Activated T-cell treated with anti-CD3 and anti-CD28 coated beads, Interleukin-2, amount 50 U/mL, for 1 hour (primary cell): ENCODE measurements at places on chromosomes 5 and 9.

DNA sequence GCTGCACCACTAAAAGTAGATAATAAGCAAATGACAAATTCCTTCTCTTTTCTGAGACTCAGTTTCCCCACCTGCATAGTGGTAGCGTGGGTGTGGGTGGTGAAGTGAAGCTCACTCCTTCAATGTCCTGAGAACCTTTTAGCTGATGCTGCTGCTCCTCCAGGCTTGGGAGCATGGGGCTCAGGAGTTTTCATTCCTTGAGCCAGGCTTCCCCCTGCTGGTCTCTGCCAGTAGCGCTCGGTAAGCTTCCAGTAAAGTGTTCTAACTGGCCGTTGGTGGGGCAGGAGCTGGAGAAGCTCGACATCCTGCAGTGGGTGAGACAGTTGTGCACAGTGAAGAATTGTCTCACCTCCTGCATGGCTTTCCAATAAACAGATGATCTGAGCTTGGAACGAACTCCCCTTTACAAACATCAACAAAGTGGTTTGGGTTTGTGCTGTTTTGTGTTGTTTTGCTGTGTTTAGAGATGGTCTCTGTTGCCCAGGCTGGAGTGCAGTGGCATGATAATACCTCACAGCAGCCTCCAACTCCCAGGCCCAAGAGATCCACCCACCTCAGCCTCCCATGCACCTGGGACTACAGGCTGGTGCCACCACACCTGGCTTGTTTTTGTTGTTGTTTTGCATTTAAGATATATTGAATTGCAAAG is 34.6 kb downstream of the SPARC start:
- DNase-seq: peak; percentile 52

DNA sequence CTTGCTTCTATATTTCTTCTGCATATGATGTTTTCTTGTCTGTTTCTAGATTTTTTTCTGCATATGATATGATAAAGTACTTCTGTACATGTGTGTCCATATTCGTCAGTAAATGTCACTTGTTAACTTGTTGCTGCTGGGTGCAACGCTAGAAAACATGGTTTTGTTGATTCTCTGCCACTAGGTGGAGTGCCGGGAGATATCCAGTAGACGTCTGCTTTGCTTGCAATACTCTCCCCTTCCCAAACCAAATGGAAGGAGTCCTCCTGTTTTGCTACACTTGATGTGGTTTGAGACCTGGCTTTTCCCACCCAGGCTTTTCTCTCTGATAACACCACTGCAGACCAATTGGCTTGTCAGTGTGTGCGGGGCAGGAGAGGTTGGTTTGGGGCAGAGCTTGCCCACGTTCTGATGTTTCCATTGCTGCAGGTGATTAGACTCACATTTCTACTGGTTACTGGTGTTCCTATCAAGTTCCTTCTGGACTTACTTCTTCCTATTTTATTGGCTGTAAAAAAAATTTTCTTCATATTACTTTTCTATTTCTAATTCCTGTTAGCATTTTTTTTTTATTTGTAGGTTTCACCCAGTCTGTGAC is 900.0 kb upstream of the CDH10 start:
- DNase-seq: no peak

GRCh38 chr5:147361441-147362175 is 126.8 kb downstream of the STK32A start:
- DNase-seq: no peak

- no peak for DNase-seq
These were observed 280.4 kb downstream of the MEF2C start for GRCh38 chr5:88602584-88602983.

DNA sequence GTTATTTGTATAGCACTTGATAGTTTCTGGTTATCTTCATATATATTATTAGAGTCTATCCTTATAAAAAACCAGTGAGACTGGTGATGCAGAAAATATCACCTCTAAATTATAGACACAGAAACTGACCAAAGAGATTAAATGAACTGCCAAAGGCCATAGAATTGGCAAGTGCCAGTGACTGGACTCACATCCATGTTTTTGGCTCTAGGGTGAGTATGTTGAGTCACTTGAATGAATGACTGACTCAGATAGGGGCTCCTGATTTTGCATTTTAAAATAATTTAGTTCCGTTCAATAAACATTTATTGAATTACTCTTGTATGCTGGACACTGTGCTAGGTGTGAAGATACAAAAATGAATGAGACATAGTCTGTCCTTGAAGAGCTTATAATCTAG is 70.7 kb downstream of the NR2F1 start:
- DNase-seq: no peak

DNA sequence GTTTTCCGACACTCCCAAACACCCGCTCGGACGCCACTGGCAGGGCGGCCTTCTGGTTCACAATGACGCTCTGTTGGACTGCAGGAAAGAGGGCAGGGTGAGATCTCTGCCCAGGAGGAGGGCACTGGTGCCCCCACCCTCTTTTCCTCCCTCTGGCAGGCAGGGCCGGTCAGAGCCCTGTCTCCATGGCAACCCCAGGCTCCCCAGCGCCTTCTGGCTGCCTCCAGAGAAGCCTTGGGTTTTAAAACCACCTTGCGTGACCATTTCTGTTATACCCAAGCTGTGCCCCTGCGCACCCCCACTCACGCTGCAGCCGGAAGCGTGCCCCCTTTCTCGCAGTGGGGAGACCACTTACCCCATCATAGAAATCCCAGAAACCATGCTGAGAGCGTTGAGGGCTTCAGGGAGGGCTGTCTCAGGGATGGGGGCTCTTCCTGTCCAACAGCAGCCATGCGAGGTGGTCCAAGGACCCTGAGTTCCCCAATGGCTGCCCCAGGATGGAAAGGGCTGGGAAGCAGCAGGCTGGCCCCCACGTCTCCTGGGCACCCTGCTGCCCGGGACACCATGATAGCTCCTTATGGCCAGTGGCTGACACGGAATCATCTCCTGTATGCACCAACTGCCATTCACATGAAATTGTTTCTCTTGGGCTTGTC is 7.3 kb downstream of the C9orf50 start:
- DNase-seq: no peak

- DNase-seq: no peak
These were observed 120.6 kb downstream of the HMHB1 start for GRCh38 chr5:143932584-143932983.

DNA sequence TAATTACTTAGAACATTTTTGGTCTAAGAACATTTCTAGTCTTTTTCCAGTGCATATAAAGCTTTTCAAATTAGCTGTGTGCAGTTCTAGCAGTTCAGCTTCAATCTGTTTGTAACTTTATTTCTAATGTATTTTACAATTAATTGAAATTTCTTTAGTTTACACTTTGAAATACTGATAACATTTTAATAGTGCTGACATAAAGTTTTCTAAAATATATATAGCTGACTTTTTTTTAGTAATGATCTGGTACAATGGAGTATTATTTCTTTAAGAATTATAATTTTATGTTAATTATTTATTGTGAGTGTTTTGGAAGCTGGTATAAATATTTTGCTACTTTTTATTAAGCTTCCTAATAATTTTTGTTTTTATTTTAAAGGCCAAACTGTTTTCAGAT is 43.3 kb downstream of the CCNH start:
- DNase-seq: no peak

GRCh38 chr9:111527347-111527746 is 2.4 kb downstream of the ZNF483 start:
- DNase-seq: no peak

GRCh38 chr5:137822984-137823383 is 44.7 kb upstream of the MYOT start:
- no peak for DNase-seq

DNA sequence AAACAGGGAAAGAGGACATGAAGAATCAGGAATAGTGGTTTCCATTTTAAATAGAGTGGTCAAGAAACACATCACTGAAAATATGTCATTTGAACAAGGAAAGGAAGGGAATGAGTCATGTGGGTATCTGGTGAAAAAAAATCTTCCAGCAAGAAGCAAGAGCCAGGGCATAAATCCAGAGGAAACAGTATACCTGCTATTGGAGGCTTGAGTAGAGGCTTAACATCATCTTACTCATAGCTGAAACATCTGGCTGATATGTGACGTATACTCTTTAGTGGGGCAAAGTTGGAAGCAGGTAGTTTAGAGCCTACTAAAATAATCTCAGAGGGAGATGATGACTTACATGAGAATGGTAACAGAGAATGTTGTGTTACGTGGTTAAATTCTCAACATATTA is 517.2 kb downstream of the CAAP1 start:
- no peak for DNase-seq

GRCh38 chr5:107217721-107218130 is 453.0 kb downstream of the EFNA5 start:
- no peak for DNase-seq

DNA sequence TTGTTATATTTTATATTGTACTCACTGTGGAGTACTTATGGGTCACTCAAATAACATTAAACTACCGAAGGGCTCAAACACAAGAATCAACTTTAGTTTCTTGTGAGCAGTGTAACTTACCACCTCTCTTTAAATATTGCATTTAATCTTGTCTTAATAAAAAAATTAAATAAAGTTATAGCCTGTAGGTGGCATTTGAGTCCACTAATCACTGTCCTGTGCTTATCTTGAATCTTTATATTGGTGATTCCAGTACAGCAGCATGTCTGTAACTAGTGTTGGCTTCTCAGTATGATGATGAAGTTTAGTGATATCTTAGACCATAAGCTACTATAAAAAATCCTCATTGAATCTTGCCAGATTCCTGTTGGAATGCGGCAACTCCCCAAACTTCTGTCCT is 313.8 kb downstream of the FAM170A start:
- DNase-seq: no peak

GRCh38 chr5:175629261-175629660 is 28.6 kb upstream of the HRH2 start:
- no peak for DNase-seq

DNA sequence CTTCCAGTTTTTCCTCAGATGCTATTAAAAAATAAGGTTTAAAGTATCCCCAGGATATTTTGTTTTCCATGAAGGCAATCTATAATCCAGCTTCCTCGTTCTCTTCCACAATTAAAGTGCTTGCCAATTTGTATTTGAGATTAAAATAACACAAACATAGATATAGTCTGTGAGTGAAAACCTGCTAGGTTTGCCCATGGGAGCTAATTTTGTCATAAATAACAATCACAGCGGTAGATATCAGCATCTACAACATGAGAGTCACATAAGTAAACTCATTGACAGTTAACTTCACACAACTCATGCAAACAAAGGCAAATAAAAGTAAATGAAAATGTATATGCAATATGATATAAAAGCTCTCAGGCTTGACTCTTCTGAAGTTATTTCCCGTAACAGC is 29.2 kb upstream of the RASGRF2 start:
- no peak for DNase-seq

- no peak for DNase-seq
These were observed 12.4 kb upstream of the UBAC1 start for GRCh38 chr9:135973277-135974219.

DNA sequence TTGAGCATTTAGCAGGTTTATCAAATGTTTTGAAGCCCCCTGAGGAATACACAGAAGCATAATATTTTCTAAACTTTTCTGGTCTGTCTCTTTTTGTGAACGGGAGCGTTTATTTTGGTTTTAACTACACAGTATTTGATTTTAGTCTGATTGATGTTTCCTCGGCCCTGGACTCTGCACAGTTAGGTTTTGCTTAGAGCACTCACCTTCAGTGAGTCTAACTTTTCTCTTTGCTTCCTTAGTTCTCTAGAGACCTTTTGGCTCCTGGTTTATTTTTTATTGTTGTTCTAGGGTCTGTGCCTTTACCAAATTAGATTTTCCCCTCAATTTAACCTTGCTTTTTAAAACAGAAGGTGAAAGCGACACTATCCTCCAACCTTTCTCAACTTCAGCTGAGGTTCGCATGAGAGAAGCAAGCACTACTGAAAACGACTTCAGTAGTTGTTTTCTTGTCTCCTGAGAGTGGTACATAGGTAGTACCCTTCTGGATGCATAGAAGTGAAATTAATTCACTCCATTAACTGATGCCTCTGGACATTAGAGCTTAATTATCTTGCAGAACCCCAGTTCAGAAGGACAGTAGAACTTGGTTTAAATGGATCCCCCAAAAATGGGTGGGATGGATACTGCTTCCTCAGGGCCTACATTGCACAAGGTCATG is 166.7 kb upstream of the ELL2 start:
- no peak for DNase-seq

DNA sequence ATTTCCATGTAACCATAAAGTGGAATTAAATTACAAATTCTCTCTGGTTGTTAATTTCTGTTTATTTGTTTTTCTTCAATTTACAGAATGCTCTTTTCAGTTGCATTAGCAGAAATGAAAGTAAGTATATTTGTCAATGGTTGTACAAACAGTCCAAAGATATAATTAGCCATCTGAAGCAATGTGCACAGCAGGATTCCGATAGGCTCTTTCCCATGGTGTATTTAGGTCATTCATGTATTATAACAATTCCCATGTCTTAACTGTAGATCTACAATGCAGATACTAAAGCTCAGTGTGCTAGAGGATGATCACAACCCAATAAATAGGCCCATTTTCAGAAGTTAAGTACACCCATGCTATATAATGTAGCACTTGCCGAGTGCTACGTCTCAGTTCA is 43.8 kb downstream of the RECK start:
- no peak for DNase-seq

GRCh38 chr5:77398896-77399295 is 93.2 kb downstream of the WDR41 start:
- no peak for DNase-seq

DNA sequence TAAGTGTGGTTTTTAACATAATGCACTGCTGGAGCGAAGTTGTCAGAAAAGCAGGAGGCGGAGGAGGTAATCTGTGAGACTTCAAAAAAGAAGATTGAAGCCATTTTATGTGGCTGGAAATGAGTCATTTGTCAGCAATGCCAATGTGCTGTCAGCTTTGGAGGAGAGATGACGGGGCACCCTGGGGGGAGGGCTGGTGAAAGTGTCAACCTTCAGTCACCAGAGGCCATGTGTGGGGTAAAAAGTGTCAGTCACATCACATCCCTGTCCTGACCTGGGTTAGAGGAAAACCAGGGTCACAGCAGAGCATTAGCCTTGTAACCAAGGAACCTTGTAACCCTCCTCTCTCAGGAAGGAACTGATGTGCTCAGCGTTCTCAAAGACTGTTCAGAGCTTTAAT is 59.1 kb downstream of the TLR4 start:
- no peak for DNase-seq

GRCh38 chr5:116423587-116424257 is 150.9 kb downstream of the SEMA6A start:
- DNase-seq: no peak

DNA sequence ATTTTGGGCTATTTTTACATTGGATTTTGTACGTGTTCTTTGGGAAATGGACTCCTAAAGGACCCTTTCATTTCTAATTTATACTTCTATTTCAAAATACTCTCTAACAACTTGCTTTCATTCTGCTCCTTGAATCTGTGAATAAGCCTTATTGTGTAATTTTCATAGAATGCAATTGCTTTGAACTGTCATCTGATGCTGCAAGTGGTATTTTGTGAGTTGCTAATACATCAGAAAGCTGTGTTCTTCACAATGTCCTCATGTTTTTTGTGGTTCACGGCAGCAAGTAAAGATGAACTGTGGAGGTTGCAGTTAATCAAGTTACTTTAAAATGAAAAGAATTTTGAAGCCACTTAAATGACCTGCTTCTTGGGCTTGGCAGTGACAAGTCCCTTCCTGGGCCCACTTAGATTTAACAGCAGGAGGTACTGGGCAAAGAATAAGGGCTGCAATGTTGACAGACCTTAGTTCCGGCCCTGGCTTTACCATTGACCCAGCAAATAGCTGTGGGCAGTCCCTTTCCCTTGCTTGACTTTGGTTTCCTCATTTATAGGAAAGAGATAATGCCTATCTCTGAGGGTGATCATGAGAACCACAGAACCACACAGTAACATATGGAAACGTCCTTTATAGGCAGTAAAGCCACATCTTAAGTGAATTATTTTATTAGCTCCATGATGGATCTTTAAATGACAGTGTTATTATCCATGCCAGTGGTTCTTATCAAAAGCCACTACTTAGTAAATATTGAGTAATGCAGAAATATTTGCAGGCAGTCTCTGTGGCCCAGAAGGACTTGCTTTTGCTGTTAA is 54.8 kb downstream of the IQGAP2 start:
- no peak for DNase-seq
